ENCODE measurements at places on chromosomes 6 and 20.

GRCh38 chr6:75755704-75756103 is 6.7 kb downstream of the MYO6 start:
- no peak for DNase-seq

- peak; percentile 29 for DNase-seq
Measured at GRCh38 chr20:1872459-1873097, 22.6 kb upstream of the SIRPA start.

GRCh38 chr20:23214903-23215302 is 128.8 kb upstream of the CD93 start:
- DNase-seq = no peak

- DNase-seq = no peak
Measured at GRCh38 chr6:142307963-142308748, 6.3 kb downstream of the ADGRG6 start.

- DNase-seq = no peak
Measured at GRCh38 chr6:142542704-142543233, 241.0 kb downstream of the ADGRG6 start.

DNA sequence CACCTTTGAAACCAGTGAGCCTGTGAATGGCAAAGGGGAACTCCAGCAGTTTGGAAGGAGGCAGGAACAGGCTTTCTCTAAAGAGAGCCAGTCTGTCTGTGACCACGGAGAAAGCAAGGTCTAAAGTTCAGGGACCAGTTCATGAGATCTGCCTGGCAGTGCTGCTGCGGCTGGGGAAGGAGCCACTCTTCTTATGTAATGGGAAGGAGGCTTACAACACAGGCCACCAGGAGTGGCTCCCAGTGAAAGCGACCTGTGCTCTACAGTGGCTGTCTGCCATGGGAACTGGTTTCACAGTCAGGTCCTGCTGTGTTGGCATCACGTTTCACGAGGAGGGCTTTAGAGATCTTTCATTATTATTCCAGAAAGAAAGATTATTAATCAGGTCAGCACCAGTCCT is 291.9 kb upstream of the PRDM1 start:
- no peak for DNase-seq

DNA sequence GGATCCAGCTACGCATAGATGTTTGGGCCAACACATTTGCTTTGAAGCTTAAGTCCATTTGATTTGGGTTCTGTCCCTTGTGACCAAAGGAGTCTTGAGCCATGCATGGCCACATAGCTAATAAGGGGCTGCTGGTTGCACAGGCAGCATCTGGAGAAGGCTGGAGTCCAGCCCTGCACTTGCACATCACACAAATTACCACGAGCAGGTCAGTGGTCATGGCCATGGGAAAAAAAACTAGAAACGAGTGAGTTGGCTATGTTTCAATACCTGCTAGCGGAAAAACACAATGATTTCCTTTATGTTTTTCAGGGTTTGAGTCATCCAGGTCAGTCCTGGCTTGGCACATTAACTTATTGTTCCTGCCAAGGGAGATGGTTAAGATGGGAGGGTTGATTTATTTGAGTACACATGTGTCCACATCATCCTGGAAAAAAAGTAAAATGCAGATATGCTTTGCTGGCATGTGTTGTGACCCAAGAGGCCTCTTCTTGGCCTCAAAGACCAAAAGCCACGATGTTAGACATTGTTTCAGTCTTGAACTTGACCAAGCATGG is 5.6 kb upstream of the STX16 start:
- peak; percentile 67 for DNase-seq

GRCh38 chr20:8116067-8116811 is 15.8 kb upstream of the PLCB1 start:
- no peak for DNase-seq

- DNase-seq = no peak
Measured at GRCh38 chr6:3531481-3531880, 74.6 kb upstream of the SLC22A23 start.

DNA sequence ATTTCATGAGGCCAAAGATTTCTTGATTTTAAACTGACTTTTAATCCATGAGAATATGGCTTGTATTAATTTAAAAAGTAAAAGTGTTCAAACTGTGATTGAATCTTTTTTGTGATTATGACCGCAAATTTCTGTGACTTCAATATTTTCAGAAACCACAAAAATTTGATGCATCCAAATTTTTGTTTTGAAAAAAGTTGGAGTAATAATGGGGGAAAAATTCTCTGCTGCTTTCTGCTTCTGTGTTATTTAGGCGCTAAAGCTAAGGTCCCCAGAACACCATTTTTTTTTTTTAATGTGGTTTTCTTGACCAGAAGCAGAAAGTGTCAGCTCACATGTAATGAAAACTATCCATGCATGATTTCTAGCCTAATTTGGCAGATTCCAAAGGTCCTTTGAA is 65.3 kb downstream of the GRIK2 start:
- DNase-seq = no peak

GRCh38 chr6:157455731-157456523 is 74.9 kb downstream of the ZDHHC14 start:
- DNase-seq = no peak

- no peak for DNase-seq
Measured at GRCh38 chr6:158707120-158707820, 57.4 kb downstream of the SYTL3 start.

- DNase-seq = peak; percentile 60
Measured at GRCh38 chr6:42038811-42039408, 11.4 kb upstream of the TAF8 start.

DNA sequence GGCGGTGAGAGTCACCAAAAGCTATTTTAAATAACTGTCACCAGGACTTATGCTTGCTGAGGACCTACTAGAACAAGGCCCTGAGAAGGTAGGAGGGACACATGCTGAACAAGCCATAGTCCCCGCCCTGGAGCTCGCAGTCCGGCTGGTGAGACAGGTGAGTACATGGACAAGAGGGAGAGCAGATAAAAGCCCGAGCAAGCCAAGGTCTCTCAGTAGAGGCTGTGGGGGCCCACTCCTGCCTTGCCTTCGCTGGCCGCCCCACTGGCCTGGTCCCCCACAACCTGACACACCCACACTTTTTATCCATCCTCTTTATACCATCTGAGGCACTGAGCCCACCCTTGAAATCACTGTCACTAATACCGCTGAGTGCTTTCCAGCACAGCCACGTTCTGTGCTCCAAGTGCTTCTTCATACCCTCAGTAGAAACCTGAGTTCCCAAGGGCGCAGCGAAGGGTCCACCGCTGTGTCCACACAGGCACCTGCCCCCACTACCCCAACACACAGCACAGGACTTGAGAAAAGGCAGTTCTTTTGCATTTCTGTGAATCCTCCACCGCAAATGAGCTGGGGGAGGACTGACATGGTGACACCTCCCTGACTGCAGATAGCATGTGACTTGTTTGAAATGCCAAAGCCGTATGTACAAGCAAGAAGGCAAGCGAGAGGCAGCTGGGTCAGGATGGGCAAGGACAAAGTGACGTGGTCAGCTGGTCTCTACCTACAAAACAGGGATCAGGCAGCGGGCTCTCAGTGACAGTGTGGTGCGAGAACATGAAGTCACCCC is 12.1 kb downstream of the DDRGK1 start:
- DNase-seq = no peak

GRCh38 chr6:136411453-136412354 is 122.1 kb upstream of the BCLAF1 start:
- no peak for DNase-seq

- DNase-seq = no peak
Measured at GRCh38 chr6:170274713-170275560, 15.9 kb downstream of the DLL1 start.

- no peak for DNase-seq
Measured at GRCh38 chr6:85747093-85747492, 104.4 kb upstream of the SYNCRIP start.

DNA sequence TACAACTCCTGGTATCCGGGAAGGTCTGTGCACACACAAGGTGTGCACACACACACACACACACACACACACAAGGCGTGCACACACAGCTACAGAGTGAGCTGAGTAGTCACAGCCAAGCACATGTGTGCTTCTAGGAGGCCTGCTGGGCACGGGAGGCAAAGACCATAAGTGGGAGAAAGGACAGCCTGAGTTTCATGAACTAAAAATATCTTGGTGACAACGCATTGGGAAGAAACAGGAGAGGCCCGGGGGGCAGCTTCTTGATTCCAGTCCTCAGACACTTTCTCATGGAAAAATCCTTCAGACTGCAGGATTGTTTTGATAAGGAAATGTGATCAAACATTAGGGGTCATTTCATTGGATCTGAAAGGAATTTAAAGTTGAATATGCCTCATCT is 2.6 kb downstream of the TRAF3IP2 start:
- no peak for DNase-seq

DNA sequence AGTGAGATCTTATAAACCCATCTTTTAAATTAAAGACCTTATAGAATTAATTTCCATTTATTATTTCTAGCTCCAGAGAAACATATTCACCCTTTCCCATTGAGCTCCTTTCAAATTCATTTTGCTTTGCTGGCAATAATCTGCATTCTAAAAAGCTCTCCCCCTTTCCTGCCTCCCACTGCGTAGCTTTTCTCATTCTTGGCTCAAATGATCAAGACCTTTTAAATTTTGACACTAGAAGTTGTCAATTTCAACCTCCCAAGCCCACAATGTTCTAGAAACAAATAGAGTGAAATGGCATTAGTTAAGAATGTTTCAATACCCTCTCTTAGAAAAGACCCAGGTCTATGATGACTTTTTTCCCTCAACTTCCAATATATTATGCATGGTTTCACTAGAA is 186.9 kb downstream of the AKAP7 start:
- no peak for DNase-seq

DNA sequence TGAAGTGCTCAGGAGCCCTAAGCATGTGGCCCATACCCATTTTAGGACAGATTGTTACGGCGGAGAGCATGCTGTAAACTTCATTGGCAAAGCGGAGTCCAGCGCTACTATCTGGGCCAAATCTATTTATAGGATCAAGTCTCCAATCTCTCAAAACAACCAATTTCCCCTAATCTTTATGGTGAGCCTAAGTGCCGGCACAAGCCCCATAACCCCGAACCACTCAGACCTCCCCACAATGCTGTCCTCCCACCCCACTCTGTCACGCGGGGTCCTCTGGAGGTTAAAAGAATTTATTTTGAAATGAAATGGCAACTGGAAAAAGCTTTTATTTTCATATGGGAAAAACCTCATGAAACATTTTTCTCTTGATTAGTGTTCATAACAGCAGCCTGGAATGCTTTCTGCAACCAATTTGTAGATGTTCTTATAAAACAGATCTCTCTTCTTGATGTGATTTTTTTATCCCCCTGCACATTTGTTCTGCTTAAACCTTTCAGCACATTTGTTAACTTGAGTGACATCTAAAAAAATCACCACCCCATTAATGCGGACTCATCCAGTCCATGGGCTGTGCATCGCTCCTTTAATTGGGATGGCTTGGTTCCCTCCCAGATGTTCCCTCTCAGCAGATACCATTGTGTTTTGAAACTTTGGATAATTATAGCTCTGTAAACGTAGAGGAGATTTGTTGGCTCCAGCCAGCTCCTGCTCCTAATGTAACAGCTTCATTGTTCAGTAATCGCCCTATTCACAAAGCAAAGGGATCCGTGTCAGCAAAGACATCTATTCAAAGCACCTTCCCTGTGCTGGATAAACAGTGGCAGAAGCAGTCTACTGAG is 323.6 kb downstream of the CD83 start:
- DNase-seq = no peak

GRCh38 chr20:48366230-48366629 is 461.6 kb downstream of the PREX1 start:
- DNase-seq = no peak

DNA sequence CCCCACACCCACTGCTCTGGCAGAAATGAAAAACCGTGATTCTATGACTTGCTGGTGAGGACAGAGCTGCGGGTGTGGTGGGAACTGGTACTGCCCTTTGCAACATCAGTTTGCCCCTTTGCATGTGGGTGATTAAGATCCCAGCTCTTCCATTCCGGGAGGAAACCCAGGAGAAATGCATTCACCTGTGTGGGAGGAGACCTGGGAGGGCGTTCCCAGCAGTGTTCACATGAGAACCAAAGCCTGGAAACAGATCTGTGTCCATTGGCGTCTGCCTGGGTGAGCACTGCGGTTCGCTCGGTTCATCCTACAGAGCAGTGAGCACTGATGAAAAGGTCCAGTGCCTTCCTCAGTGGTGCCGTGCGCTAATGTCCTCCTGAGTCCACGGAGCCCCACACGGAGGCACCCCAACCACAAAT is 89.7 kb downstream of the SMOC2 start:
- peak; percentile 53 for DNase-seq

DNA sequence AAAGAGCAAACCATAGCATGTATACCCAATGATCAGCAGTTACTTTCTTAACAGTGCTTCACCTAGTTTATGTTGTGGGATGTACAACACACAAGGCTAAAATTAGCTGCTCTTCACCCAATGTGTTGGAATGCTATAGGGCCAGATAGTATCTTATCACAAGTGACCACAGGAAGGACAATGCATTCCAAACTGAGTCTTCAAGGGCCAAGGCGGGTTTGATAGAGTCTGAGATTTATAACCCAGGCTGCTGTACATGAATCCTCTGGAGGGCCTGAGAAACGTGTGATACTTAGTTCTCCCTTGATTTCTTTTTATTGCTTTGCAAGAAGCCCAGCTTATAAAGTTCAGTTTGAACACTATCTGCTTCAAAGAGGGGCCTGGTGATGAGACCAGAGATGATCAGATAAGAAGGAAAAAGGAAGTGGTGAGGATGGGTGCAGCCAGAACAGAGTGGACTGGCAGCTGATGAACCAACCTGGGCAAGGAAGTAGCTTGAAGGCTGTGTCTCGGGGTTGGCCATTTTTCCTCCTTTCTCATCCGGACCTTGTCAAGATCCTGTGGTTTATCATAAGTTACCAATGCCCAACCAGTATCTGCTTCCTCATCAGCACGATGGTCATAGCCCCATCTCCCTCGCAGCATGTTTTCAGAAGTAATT is 62.2 kb upstream of the BMP2 start:
- DNase-seq = peak; percentile 6

DNA sequence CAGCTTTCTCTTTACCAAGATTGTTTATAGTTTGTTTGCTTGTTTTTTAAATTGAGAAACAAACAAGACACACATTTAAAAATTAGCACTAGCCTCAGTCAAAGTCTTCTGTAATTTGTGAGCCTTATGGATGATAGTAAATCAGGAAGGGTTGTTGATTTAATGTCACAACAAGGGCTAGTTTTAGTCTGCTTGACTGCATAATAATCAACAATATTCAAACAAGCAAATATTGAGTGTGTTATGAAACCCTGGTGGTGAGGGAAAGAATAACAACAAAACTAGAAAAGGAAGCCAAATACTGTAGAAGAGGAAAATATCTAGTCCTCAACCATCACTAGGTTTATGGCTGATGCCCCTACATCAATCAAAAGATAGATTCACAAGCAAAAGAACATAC is 228.6 kb downstream of the TBC1D7 start:
- DNase-seq = no peak

DNA sequence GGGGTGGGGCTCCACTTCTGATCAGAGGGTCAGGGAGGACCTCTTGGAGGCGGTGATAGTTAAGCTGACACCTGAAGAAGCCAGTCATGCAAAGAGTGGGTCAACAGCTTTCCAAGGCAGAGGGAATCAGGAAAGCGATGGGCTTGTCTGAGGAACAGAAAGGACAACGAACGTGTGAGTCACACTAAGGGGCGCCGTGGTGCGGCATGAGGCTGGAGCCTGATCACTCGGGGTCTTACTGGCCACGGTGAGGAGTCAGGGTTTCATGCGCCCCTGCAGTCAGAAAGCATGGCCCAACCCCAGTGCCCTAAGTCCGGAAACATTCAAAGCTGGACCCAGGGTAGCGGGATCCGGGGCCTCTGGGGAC is 50.6 kb upstream of the SLC32A1 start:
- DNase-seq = no peak

GRCh38 chr20:9928281-9928737 is 89.4 kb upstream of the PAK5 start:
- no peak for DNase-seq

GRCh38 chr6:143806282-143807102 is 36.6 kb upstream of the LTV1 start:
- no peak for DNase-seq

- DNase-seq = no peak
Measured at GRCh38 chr6:169837529-169838250, 86.3 kb downstream of the ERMARD start.

Measured in SW480 (cell line).